T-cell (primary cell): ENCODE measurements at places on chromosomes 5 and 9.

DNA sequence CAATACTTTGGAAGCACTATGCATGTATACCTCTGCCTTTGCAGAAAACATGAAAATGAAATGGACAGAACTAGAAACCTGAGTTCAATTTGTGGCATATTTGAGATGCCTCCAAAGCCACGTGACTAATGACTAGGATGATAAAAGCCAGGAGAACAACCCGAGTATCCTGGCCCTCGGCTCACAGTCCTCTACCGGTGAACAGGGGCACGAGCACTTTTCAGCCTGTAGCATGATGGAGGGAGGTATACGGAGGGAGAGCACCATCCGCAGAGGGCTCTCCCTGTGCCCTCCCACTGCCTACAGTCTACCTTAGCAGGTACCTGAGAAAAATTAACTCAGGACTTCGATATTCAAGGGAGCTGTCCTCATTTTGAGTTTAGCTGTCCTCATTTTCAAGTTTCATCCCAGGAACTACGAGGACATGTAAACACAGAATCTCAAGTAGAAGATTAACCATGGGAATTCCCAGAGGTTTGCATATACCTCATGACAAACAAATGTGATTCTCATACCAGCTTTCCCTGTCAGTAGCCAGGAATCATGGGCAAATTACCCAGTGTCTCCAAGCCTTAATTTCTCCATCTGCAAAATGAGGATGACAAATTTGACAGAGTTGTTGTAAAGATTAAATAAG lies 249.3 kb downstream of the DNAH5 start:
- no peak for DNase-seq

DNA sequence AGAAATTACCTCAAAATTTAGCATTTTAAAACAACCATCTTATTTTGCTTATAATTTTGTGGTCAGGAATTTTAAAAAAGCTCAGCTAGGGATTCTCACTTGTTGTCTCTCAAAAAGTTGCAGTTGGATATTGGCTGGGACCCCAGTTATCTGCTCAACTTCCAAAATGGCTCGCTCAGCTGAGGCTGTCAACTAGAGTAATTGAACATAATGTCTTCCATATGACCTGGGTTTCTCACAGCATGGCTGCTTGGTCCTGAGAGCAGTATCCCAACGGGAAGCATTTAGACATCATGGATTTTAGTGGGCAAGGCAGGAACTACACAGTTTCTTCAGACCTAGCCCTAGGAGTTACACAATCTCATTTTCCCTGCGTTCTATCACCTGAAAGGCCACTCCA lies 63.6 kb upstream of the SPEF2 start:
- DNase-seq = no peak

GRCh38 chr5:175554296-175554695 lies 75.9 kb downstream of the SFXN1 start:
- DNase-seq = no peak

DNA sequence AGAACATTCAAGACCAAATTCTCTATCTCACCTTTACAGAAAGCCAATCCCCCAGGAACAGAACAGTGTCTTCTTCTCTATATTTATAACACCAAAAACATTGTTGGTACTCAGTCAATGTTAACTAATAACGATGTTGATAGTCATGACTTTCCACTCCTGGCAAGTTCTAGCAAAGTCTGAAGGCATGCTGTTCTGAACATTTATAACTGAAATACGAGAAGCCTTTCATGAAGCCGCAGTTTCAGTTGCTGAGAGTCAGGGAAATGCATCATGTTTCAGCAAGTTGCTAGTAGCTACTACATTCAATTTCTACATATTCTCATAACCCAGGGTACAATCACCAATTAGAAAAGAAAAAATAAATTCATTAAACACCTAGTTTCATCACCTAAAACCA lies 301.4 kb downstream of the PDE4D start:
- DNase-seq = no peak
